ENCODE measurements at places on chromosomes 2 and 18.

DNA sequence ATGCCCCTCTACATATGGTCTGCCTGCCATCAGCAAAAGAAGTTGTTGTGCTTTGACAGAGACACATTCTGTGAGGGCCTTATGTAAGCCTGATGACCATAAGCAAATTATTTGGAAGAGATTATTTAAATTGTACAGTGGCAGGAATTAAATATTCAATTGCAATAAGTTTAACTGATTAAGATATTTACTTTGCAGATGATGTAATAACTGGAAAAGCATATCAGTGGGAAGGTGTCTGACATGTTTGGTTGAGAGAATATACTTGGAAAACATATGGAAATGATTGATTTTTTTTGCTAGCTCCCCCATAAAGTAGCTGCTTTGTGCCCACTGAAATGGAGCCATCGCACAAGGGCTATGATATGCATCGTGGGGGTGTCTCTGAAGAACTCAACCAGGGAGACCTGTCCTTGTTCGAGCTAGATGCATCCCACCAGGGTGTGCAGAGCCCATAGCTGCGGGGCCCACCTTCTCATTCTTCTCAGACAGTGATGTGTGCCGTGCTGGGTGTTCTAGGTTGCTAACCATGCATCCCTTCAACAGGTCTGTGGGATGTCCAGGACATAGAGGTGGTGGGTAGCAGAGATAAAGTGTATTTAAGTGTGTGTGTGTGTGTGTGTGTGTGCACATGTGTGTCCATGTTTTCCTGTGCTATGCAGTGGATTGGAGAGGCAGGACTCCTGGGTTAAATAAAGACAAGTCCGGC is 90.4 kb upstream of the PARD3B start:
- DNase-seq: no peak

- no peak for DNase-seq
These were observed 234.3 kb upstream of the ACVR2A start for GRCh38 chr2:147610496-147611040.

GRCh38 chr2:207996848-207997247 is 28.5 kb downstream of the PLEKHM3 start:
- DNase-seq: no peak

DNA sequence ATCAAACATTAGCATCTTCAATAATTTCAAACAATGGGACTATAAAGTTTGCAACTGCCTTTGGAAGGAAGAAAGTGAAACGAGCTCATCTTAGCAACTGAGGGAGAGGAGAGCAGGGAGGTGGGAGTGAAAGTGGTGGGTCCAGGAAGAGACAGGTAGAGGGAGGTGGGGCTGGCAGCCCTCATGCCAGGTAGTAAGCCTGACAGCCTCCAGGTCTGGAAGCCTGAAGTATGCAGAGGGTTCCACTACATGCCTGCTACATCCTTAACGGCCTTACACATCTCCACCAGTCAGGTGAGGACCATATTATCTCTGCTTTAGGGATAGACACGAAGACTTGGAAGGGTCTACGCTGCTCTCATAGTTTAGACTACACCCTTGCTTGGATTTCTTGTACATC is 201.1 kb upstream of the TWIST2 start:
- DNase-seq: no peak

GRCh38 chr2:19829672-19830071 is 72.1 kb downstream of the TTC32 start:
- no peak for DNase-seq

DNA sequence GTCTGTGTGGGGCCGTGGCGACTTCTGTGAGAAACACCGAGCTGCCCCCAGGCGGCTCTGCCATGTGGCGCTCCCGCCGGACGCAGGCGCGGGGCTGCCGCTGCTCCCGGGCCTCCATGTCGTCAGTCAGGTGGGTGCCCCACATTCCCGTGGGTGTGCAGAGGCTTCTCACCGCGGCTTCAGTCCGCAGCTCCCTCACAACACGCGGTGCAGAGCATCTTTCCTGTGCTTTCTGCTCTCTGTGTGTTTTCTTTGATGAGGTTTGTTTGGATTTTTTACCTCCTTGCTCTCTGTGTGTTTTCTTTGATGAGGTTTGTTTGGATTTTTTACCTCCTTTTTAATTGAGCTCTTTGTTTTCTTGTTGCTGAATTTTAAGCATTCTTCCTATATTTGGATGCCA is 13.0 kb downstream of the AQP12A start:
- DNase-seq: peak; percentile 7

- DNase-seq: no peak
These were observed 9.0 kb upstream of the CDK15 start for GRCh38 chr2:201797175-201797840.

GRCh38 chr2:115484486-115484885 is 1042.0 kb downstream of the DPP10 start:
- no peak for DNase-seq

DNA sequence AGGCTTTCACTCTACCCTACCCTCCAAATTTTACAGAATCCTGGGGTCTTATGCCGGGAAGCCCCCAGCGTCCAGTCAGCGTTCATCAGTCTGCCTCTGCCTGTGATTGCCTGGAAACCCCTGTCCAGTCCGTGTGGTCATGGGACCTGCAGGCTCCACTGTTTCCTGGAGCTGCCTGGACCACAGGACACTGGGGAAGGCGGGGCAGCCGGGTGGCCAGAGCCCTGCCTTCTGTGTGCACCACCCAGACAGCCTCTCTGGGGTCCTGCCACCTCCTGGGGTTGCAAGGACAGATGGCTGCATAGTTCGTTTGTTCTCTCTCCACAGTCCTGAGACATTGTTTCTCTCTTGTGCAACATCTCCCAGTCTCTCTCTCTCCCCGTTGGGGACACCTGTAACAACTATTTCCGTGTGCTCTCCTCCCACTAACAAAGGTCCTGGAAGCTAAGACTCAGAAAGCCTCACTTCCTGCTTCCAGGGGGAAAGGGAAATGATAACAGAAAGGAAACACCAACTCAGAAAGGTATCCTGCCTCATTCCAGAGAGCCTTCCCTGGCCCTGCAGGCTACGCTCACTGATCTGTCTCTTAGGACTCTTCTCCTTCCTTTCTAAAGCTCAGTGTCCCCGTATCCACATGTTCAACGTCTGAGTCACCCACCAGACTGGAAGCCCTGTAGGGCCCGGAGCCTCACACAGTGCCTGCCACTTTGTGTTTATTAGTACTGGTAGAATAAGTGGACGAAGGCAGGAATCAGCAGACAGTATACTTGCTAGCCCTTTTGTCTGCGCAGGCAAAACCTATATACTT is 192.8 kb upstream of the RAB12 start:
- no peak for DNase-seq

DNA sequence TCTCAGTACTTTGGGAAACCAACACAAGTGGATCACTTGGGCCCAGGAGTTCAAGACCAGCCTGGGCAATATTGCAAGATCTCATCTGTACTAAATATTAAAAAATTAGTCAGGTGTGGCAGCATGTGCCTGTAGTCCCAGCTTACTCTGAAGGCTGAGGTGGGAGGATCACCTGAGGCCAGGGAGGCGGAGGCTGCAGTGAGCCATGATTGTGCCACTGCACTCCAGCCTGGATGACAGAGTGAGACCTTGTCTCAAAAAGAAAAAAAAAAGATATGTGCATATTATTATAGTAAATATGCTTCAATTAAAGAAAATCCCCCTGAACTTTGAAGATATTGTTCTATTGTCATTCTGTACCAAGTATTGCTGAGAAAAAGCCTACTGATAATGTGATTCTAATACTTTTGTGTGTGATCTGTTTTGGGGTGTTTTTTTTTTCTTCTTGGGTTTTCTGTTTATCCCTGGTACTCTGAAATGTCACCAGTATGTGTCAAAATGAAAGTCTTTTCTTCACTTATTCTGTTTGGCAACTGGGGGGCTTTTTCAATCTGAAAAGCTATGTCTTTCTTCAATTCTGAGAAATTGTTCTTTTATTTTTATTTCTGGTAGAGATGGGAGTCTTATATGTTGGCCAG is 13.2 kb downstream of the NEURL3 start:
- DNase-seq: no peak

DNA sequence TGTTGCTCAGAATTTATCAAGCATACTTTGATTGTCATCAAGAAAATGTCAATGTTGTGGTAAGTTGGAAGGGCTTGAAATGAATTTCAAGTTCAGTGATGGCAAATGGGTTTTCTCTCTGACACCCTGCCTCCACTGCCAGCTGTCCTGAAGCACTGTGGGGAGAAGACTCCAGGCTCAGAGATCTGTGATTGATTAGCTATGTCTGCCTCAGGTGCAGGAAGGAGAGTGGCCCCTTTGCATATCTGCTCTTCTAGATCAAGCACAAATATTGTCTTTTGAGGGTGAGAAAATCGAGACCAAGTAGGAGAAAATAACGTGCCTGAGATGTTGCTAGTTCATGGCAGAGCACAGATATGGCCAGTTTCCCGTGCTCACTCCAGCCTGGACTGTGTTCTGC is 178.8 kb upstream of the GLI2 start:
- no peak for DNase-seq

DNA sequence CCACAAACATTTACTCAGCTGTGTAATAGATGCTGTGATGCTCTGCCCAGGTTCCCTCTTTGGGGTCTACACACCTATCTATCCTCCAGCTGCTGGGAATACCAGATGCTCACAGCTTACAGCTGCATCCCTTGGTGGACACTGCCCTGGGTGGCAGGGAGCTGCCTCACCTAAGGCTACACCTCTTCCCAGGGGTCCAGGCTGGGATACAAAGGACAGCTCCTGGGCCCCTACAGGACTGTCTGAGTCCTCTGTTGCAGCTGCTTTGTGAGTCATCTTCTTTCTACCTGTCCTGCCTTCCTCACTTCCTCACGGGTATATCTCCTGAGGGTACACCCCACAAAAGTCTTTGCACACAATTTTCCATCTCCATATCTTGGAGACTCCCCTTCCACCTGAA is 27.6 kb downstream of the THNSL2 start:
- no peak for DNase-seq

DNA sequence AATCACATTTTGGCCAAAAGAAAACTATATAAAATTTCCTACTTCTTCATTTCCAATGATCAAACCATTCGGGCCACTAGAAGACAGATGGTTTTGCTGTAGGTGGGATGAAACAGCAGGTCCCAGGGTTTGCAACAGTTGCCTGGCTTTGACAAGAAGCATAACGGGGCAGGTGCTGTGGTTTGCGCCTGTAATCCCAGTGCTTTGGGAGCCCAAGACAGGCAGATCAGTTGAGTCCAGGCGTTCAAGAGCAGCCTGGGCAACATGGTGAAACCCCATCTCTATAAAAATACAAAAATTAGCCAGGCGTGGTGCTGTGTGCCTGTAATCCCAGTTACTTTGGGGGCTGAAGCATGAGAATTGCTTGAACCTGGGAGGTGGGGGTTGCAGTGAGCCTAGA is 81.4 kb upstream of the XPO1 start:
- no peak for DNase-seq

- no peak for DNase-seq
These were observed 274.4 kb downstream of the LRRTM1 start for GRCh38 chr2:80030135-80030534.

DNA sequence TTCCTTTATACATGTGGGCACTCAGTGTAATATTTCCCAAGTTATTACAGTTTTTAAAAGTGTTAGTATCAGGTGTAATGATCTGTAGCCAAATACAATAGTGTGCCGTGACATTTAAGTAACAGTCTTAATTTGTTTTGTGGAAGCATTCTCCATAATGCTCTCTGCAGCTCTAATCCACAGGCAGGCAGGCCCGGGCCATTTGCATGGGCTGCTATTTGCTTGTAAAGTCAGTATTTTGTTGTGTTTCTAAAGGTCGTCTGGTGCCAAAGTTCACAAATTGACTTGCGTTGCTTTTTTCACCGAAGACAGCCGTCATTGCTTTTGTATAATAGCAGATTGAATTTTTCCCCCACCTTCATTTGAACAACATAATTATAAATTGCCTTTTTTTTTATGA is 153.0 kb downstream of the GBX2 start:
- no peak for DNase-seq

- DNase-seq: no peak
These were observed 97.4 kb upstream of the LHCGR start for GRCh38 chr2:48852938-48853337.

DNA sequence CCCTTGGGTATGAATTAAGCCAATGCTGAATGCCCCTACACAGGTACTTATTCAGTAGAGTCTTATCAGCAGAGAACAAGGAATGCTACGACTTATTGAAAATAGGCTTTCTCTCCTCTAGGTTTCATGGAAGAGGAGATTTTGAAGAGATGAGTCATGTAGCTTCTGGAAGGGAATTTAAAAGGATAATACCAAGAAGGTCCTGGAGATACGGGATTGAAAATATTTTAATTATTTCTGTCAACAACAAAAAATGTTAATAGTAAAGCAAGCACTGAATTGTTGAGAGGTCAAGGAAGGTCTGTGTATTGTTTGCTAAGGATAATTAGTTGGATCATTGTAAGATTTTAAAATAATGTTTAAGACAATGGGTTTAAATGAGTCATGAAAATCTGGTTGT is 293.0 kb upstream of the SPHKAP start:
- DNase-seq: no peak

- DNase-seq: no peak
These were observed 146.8 kb downstream of the RBM43 start for GRCh38 chr2:151114874-151115273.

DNA sequence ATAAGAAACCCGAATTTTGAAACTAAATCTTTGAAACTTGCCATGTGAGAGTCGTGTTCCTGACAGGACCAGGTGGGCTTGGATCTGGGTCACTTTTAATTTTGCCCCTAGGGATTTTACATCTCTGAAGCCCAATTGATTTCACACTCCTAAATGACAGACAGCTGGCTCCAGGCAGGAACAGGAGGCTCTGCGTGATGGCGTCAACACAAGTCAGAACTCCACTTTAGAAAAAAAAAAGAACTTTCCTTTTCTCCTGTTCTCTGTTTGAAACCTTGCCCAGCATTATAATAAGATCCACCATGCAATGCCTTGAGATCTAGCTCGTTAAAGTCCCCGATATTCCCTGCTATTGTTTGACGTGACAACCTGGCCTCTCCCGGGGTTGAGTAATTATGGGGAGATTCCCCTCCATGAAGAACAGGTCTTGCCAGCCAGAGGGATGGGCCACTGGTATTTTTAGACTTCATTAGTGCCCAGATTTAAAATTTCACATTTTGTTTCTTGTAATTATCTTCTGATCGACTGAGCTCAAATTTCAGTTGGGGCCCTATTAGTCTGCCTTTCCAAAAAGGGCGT is 260.3 kb downstream of the KLHL29 start:
- DNase-seq: no peak

- no peak for DNase-seq
These were observed 26.0 kb upstream of the HPCAL1 start for GRCh38 chr2:10276481-10277292.

GRCh38 chr18:80004600-80005342 is 16.4 kb upstream of the TXNL4A start:
- no peak for DNase-seq

All from stimulated activated CD4-positive, alpha-beta T cell treated with anti-CD3 and anti-CD28 coated beads, Interleukin-1b, Interleukin-23, amount 100 ng/mL, for 24 hours (primary cell).